ENCODE measurements at places on chromosomes 13 and 19.

GRCh38 chr19:45211751-45212381, 33.3 kb downstream of the BLOC1S3 start:
- no peak for DNase-seq

DNA sequence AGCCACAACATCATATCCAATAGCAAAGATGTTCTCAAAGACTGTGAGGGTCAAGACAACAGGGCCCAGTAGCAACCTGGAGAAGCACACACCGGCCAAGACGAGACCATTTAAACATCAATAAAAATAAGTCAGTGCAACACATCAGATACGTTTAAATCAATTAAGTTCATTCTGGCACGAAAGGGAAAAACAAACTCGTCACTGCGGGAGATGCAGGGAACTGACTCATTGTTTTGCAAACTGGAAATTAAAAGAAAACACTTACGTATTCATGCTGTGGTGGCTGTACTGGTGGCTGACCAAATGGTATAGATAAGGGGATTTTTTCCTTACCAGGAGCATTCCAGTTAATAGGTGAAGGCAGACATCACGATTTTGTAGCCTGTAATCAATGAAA, 26.3 kb upstream of the SLC15A1 start:
- DNase-seq: no peak

DNA sequence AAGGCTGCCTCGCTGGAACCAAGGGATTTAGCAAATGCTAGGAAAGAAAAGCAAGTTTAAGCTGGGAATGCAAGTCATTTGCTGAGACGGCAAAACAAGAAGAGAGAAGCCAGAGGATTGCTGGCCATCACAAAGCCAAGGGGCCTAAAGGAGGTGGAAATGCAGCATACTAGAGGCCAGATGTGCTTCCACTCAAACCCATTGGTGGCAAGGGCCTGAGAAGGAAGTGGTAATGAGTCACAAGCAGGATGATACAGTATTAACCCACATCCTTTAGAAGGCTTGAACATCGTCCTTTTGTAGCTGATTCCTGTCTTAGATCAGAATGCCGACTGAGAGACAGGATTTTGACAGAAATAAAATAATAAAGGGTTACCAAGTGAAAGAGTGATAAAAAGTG, 68.2 kb downstream of the ITGBL1 start:
- no peak for DNase-seq

- no peak for DNase-seq
Measured at GRCh38 chr13:91894316-91894715, 495.9 kb downstream of the GPC5 start.

DNA sequence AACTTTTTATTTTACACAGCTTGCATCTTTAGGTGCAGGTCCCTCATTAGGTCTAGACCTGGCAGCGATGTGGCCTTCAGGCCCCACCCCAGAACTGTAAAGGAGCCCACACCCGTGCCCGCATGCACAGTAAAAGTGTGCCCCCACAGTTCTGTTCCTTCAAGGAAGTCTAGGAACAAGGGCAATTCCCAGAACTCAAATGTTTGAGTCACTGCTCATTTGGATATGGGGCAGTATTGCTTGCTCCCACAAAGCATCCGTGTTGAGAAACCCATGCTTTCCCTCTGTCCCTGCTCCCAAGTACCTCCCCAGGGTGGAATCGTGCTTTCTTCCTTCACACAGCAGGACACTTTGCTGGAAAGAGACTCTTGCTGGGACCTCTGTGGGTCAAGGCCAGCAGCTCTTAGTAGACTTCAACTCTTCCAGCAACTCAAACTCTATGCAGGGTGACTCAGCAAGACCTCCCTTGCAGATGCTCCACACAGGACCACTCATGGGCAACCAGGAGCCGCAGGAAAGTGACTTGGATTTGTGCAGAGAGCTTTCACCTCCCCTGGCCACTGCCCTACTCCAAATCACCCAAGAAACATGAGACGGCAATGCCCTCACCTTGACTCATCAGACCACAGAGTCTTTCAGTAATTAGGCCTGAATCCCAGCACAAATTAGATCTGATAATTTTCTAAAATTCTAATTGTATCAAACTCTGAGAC, 12.3 kb downstream of the SLC7A1 start:
- no peak for DNase-seq

GRCh38 chr13:43663474-43664090, 123.2 kb downstream of the ENOX1 start:
- DNase-seq: no peak

DNA sequence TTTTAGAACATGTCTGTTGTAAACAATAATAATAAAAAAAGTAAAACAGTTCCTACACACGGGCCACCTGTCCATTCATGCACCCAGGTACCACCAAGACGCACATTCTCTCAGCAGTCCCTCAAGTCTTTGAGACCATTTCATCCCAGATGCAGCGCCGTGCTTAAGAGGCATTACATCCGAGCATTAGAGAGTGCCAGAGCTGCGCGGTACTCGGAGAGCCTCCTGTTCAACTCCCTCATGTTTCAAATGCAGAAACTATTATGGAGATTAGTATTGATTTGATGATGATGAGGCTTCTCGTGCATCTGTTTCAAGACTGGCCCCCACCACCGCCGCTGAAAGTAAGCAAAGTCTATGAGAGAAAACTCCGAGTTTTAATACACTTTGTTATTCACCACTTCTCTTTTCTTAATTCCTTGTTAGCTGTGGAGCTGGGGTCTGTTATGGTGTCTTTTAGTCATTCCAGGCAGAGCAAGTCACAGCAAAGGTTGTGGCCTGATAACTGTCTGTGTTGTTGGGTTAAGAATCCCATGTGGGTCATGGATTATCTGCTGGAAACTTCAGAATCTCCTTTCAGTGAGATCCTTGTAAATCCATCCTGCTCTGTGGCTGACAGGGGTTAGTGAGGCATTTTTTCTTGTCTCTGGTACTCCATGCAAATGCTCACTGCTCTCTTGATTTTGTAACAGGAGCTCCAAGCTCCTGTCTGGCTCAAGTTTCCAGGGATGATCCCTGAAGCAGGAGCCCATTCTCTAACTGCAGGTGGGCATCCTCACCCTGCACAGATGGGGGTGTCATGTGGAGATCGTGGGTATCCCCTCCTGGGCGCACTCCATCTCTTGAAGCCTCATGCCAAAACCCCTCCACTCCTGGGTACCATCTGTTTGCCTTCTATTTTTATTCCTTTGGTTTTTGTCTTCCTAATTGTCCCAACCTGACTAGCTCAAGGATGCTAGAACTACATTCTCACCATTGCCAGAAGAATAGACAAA, 74.9 kb upstream of the MTIF3 start:
- DNase-seq: no peak

DNA sequence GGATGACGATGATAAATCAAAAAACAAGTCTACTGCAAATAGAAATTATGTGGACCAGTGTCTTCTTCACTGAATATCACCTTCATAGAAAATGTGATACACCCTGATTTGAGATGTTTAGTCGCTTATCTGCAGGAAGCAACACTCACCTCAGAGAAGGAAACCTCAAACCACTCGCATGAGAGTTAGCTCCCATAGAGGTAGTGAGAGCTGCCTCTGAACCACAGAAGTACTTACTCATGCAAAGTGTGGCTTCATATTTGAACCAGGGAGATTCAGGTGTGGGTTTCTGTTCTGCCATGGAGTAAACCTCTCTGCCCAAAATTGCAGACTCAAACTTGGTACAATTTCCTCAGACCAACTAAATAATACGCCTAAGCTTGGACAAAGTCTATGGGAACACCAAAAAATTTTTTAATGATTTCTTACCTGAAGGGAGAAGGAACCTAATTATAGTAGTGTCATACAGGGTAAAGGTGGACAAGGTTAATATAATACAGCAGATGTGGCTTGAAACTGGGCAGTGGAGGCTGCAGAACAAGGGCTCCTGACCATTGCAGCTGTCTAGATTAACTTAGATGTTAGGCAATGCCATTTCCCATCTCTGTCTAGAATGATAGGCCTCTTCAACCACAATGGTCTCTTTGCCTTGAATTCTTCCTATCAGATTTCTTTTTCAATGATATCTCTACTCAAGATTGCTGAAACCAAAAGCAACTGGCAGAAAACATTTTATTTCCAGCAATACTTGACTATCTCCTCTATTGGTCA, 29.6 kb upstream of the RCBTB2 start:
- no peak for DNase-seq

DNA sequence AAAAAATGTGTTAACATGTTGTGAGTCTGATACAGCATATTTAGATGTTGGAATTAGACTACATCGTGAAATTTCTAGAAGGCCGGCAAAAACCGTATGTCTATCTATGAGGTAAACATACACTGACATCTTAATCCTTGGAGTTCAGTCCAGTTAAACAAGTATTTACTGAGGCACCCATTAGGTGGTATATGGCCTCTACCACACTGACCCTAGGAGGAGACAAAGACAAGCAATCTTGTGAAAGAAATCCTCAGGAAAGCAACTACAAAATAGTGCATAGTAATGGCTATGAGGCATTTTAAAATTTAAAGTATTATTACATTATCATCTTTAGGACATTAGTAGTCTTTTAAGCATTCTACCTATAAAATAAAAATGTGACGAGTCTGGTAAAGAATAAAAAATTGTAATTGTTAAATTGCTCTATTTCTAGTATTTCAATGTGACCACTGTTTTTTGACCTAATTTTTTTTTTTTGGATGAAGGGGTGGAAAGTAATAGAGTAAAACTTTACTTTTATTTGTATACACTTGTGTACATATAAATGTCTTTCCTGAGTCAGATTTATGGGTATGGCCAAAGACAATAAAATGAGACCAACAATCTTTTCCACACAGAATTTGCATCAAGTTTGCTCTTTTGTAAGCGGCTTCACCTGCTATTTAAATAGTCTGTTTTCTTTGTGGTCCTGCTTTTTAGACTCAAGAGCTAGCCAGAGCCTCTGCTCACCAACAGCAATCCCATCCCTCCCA, 50.5 kb downstream of the KATNAL1 start:
- DNase-seq: no peak

GRCh38 chr13:51311231-51311630, 28.3 kb upstream of the SERPINE3 start:
- DNase-seq: no peak

DNA sequence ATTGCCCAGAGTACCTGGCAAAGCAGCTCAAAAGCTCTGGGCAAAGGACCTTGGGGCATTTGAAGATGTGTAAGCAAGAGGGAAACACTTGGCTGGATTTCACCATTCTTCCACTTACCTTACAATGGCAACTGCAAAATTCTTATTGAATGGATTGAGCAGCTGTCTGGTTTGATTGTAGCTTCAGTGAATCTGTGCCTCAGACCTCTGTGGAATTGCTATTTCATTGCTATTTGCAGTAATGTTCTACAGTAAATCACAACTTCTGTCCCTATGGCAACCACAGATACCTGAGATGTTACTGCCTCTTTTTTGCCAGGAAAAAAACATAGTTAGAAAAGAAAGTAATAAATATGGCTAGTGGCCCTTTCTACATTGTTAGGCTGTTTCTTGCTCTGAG, 519.5 kb downstream of the SUCLA2 start:
- no peak for DNase-seq

DNA sequence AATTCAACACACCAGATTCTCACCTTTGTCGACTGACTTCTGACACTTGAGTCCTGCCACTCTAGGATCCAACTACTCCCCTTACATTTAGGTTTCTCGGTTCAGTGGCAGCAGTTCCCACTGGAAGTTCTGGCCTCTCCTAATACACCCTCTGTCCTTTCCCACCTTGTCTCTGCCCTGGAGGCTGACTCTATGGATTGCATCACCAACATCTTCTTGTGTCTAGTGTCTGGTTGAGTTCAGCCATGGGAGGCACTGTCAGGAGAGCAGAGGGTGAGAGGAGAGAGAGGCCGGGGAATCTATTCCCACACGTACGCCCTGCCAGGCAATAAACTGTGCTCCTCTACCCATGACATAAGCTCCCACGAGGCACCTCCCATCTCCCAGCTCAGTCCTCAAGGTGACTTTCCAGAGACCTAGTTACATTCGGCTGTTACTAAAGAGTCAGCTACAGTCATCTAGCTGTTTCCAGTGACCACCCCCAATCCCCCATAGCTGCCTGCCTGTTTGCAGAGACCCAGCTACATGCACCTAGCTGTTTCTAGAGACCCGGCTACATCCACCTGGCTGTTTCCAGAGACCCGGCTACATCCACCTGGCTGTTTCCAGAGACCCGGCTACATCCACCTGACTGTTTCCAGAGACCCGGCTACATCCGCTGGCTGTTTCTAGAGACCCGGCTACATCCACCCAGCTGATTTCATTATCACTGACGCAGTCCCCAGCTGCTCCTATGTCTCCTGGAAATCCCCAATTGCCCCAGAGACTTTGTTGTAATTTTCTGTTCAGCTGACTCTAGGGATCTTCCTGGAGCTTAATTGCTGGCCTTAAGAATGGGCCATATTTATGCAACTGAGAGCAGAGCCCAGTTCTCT, 8.1 kb upstream of the LILRB4 start:
- no peak for DNase-seq

GRCh38 chr19:55117663-55118391, 390 bp upstream of the PPP1R12C start:
- DNase-seq: peak; percentile 95

DNA sequence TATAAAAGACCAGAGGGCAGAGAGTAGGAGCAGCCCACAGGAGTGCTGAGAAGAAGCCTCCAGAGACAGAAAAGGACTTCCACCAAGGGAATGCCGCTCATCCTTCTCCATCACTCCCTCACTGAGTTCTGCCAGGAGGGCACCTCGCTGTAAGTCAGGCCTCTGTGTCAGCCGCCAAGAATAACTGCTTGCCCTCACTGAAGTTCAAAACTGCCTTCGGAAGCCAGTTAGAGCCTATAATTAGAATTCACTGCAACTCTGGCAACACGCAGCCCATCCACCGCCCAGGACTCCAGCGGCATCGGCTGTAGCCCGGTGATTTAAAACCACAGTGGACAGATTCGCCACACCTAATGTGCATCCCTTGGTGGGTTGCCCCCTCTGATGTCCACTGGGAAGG, 281.8 kb upstream of the ZNF507 start:
- DNase-seq: no peak

DNA sequence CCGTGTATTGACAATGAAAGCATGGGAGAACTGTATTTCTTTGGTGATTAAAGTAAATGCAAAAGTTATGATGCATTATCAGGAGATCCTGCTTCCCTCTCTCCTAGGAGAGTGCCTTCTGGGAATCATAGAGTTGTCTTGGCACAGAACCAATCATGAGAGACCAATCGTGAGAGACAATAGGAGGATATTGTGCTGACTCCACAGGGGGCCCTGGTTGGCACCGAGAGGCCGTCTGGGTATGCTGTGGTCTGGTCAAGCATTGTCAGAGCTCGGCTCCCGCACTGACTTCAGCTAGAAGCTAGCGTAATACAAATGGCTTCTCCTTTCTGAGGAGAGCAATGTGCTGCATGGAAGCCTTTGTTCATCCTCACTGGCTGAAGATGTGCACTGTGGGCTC, 131.5 kb upstream of the GJB6 start:
- DNase-seq: no peak

GRCh38 chr13:23715092-23715761, 145.0 kb downstream of the TNFRSF19 start:
- no peak for DNase-seq

- no peak for DNase-seq
Measured at GRCh38 chr19:51948975-51949374, 21.7 kb downstream of the ZNF613 start.

DNA sequence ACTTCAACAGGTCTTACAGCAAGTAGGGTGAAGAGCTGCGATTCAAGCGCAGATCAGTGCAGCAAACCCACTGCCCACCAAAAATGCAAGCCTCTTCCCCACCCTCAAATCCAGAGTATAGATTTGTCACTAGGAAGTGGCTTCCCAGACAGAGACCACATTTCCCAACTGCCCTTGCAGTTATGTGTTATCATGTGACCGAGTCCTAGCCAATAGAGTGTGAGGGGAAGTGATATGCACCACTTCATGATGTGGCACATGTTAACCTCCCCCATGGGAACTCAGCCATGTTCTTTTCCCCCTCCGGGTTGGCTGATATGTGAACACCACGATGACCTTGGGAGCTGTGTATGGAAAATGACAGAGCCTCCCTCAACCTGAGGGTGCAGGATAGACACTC, 50.8 kb downstream of the MBD3L2B start:
- DNase-seq: peak; percentile 80
